ENCODE measurements at places on chromosomes 12 and 14.

DNA sequence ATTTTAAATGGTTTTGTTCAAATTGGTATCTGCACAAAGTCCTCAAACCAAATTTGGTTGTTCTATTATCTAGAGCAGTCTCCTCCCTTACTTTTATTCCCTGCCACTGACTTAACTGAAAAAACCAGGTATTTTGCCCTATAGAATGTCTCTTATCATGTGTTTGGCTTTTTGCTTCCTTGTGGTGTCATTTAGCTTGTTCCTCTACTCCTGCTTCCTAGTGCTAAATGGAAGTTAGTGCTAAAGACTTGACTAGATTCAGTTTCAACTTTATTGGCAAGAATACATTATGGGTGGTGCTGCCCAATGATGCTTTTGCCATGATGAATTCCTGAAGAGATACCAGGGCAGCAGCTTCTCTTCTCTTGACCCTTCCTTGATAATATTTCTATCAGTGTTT, 29.7 kb downstream of the PLXNC1 start:
- DNase-seq: no peak

GRCh38 chr12:7705846-7706245, 5.4 kb upstream of the DPPA3 start:
- DNase-seq: no peak

DNA sequence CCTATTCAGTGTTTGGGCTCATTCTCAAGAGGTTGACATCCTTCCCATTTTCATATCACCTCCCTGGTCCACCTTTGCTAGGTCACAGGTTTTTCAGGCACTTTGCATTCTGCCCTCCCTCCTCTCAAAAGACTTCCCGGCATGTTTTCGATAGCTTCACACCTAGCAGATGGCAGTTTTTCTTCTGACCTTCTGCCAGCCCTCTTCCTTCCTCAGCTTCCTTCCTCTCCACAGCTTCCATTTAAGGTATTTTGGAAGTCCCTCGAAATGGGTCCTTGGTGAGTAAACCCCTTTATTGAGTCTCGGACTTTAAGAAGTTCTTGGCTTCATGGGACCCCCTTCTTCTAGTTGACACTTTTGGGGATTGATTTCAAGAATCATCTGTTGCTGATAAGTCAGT, 358.0 kb downstream of the RGS6 start:
- DNase-seq: no peak

- no peak for DNase-seq
These were observed 191.5 kb upstream of the CAND1 start for GRCh38 chr12:67077617-67078016.
